ENCODE measurements at places on chromosomes 6 and 20.
A peak's percentile ranks its signal among the peaks of the same experiment; 100 is the strongest.

DNA sequence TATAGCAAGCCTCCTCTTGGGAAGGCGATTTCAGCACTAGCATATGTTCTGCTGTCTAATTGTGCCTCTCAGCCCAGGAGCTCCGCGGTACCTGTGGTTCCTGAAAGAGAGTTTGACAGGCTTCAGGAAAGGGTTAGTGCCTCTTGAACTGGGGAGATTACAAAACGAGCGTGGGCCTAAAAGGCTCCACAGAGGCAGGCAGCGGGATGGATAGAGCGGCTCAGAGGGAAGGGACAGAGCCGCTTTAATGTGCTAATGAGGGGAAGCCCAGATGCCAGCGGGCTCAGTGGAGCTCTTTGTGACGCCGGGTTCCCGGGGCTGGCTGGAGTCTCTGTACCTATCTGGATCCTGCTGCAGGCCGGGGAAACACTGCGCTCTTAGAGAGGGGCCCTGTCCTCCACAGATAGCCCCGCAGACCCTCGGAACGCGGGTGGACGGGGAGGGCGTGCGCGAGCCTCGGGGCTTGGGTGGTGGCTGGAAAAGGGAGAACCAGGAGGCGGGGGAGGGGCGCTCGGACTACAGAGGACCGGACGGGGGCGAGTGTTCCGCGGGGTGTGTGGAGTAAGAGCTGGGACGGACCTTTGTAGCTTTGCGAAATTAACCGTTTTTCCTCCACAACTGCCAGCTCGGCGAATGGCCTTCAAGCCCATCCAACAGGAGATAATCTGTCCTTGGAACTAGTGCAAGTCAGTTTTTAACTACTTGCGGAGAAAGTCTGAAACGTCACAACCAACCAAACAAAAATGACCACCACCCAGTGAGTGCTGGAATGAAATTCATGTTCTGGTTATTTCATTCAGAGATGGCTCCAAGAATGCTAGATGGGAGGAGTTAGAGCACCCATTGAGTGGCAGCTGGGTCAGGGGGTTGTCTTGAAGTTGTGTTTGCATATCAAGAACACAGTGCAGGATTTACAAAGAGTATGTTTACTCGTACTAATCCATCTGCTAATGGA lies 13.0 kb downstream of the SLC35F1 start:
- no peak for DNase-seq

- DNase-seq: no peak
Measured at GRCh38 chr6:170116636-170117035, 174.2 kb downstream of the DLL1 start.

GRCh38 chr6:166101819-166102419 lies 65.7 kb downstream of the TBXT start:
- DNase-seq: no peak

- DNase-seq: no peak
Measured at GRCh38 chr6:134092449-134092848, 40.0 kb upstream of the SLC2A12 start.

DNA sequence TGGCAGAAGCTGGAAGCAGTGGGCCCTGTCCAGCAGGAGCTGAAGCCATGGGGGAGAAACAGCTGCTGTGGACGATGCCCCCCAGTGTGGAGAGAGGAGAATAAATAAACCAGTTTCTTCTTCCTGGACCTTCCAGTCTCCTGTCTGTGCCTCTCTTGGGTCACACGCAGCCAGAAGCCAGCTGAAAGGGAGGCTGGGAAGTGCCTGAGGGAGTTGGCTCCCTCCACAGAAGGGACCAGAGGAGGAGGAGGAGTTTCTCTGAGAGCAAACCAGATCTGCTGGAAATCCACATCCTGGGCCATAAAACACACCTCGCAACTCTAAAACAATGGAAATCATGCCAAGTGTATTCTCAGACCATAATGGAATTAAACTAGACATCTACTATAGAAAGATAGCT lies 577.0 kb downstream of the CDH26 start:
- DNase-seq: no peak

GRCh38 chr20:39474879-39475278 lies 512.7 kb downstream of the DHX35 start:
- no peak for DNase-seq

DNA sequence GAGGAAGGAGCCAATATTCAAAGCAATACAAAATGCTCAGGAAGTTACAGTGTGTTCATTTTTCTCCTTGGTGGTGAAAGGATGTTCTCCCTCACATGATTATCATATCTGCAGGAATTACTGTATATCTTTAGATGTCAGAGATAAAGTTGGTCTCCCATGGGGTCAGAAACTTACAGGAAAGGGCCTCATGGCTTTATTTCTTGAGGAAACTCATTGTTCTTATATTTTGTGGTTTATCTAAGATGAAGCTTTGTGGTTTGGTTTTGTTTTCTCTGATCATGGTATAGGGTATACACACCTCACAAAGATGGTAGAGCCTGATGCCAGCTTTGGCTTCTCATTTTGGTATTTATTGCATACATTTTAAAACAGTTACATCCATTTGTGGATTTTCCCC lies 100.5 kb upstream of the STXBP5 start:
- DNase-seq: no peak

GRCh38 chr6:108959972-108960582 lies 111.9 kb downstream of the ARMC2 start:
- no peak for DNase-seq

- peak; percentile 51 for DNase-seq
Measured at GRCh38 chr20:18632196-18632789, 44.4 kb downstream of the DTD1 start.

DNA sequence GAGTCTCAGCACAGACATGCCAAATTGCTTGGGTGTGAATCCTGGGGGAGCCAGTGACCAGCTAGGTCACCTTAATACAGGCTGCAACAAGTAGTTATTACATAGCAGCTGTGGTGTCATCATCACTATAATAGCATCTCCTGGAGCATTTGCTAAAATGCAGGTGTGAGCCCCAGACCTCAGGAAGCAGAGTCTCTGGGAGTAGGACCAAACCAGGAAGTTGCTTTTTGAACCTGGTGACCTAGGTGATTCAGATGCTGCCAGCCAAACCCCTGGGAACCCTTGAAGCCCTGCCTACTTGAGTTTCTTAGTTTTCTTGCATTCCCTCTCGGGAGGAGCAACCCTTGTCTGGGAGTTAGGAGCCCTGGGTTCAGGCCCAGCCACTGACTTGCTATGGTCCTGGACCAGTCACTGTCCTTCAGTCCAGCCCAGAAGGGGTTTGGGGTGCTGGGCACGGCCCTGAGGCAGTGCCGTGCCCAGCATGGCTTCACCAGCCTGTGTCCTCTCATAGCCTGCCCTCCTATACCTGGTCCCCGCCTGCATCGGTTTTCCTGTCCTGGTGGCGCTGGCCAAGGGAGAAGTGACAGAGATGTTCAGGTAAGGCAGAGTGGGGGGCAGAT lies 39.3 kb upstream of the ID1 start:
- no peak for DNase-seq

- DNase-seq: no peak
Measured at GRCh38 chr20:11917663-11918062, at the start of gene BTBD3. BTBD3 (plus strand) TSS chr20:11917893; CDS start chr20:11918276, 383 bp downstream.

GRCh38 chr6:136012198-136012887 lies 160.8 kb downstream of the PDE7B start:
- no peak for DNase-seq

GRCh38 chr6:17281497-17282481 lies 628 bp downstream of the RBM24 start:
- DNase-seq: no peak

- DNase-seq: no peak
Measured at GRCh38 chr20:60008130-60008808, 50.0 kb downstream of the CDH26 start.

- no peak for DNase-seq
Measured at GRCh38 chr6:69974193-69974592, 107.8 kb downstream of the COL19A1 start.

- DNase-seq: peak; percentile 18
Measured at GRCh38 chr6:160766989-160767646, 65.1 kb downstream of the PLG start.

- no peak for DNase-seq
Measured at GRCh38 chr20:50409495-50409894, 100.7 kb upstream of the PTPN1 start.

DNA sequence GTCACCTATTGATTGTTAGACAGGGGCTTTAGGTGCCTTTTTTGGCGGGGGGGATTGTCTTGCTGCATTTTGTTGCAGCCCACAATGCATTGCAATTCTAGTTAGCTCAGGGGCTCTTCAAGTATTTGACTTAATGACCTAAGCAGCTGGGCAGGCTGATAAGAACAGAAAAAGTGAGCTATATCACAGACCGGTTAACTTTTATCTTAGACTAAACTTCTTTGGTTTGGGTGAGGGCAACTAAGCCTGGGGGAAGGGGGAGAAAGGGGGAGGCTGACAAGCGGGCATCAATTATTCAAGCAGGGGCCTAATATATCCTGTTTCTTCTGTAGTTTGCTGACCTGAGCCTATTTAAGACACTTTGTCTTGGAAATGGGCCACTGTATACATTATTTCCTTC lies 66.0 kb upstream of the GPR6 start:
- no peak for DNase-seq

- DNase-seq: peak; percentile 27
Measured at GRCh38 chr6:107361753-107362604, 97.4 kb downstream of the PDSS2 start.

DNA sequence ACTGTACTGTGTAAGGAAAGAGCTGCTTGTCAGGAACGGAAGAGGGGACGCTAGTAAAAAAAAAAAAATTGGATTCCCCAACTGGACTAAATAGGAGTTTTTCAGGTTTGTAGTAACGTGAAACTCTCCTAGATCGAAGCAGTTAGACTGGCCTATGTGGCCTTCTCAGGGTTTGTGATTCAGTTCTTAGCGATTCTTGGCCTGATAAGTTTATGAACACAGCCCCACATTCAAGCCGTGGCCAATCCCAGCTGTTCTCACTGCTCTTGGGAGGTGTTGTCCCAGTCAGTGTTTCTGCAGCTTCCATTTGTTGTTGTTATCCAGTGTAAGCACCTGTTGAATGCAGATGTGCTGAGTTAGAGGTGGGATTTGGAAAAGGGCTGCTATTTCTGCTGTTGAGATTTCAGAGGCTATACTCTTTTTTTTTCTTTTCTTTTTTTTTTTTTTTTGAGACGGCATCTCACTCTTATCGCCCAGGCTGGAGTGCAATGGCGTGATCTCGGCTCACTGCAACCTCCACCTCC lies 29.7 kb downstream of the TAF8 start:
- no peak for DNase-seq

DNA sequence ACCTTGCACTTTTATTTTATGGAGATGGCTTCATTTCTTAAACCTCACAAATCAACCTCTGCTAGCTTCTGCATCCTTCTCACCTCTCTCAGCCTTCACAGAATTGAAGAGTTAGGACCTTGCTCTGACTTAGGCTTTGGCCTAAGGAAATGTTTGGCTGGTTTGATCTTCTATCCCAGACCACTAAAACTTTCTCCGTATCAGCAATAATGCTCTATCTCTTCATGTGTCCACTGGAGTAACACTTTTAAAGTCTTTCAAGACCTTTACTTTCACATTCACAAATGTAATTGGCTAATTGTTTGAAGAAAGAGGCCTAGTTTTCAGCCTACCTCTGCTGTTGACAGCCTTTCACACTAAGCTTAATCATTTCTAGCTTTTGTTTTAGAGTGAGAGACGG lies 212.9 kb downstream of the TTLL2 start:
- DNase-seq: no peak

DNA sequence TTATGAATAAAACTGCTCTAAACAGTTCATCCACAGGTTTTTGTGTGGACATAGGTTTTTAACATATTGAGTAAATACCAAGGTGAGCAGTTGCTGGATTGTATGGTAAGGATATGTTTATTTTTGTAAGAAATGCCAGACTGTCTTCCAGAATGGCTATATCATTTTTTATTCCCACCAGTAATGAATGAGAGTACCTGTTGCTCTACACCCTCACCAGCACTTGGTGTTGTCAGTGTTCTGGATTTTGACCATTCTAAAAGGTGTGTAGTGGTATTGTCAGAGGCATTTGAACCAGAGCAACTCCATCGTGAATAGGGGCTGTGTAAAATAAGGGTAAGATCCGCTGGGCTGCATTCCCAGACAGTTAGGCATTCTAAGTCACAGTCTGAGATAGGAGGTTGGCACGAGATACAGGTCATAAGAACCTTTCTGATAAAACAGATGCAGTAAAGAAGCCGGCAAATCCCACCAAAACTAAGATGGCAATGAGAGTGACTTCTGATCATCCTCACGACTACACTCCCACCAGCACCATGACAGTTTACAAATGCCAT lies 12.9 kb upstream of the NT5E start:
- DNase-seq: no peak

DNA sequence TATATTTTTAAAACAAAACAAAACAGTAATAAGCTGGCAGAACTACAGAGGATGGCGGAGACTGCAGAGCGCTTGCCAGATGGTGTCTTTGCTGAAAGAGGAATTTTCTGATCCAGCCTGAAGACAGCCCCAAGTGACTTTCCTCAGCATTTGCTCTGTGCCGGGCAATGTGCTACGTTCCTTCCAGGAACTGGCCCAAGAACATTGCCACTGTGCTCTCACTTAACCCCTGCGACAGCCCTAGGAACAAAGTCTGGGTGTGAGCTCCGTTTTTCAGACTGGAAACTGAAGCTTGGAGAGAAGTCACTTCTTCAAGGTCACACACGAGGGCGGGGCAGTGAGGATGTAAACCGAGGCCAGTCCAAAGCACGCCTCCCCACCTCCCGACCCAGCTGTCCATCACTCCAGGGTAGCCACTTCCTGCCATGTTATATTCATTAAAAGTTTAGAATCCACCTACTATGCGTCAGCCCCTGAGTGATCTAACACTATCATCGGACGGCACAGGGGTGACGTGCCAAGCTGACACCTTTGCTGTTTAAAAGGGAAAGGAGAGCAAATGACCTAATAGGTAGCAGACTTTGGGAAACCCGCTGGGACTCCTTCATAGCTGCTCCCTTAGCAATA lies 22.3 kb upstream of the BMP7 start:
- DNase-seq: no peak

GRCh38 chr6:159761129-159761872 lies 544 bp upstream of the ACAT2 start:
- no peak for DNase-seq

DNA sequence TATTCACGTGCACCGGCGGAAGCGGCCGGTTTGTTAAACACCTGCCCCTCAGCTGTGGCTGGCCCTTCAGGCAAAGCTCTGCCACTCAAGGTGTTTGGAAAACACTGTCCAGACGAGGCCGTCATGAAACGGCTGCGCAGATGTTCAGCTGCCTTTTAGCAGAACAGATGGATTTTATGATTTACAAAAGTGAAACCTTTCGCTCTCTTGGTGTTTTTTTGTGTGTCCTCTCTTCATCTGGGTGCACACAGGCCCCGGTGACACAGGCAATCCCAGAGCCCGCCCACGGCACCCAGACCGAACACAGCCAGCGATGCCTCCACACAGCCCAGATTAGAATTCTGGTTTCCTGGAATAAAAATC lies 397.0 kb downstream of the SMOC2 start:
- DNase-seq: no peak

- DNase-seq: no peak
Measured at GRCh38 chr20:9244811-9245210, 175.9 kb downstream of the PLCB4 start.
